ENCODE measurements at places on chromosomes 5 and 9.

GRCh38 chr5:17898766-17899165 lies 264.5 kb downstream of the TAF11L14 start:
- no peak for DNase-seq

DNA sequence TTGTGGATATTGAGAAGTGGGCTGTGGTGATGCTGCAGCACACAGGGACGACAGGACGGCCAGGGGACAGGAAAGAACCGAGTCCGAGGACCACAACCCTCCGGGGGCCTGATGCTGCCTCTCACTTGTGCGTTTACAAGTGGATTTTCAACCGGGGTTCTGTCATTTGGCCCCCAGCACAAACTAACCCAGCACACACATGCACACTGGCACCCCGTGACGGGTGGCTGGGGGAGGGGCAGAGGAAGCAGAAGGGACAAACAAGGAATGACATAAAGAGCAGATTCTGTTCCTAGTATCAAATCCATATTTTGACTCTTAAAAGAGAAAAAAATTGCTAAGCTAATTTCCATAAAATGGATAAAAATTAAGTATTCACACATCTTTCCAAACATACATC lies 18.3 kb upstream of the ZFYVE16 start:
- no peak for DNase-seq

DNA sequence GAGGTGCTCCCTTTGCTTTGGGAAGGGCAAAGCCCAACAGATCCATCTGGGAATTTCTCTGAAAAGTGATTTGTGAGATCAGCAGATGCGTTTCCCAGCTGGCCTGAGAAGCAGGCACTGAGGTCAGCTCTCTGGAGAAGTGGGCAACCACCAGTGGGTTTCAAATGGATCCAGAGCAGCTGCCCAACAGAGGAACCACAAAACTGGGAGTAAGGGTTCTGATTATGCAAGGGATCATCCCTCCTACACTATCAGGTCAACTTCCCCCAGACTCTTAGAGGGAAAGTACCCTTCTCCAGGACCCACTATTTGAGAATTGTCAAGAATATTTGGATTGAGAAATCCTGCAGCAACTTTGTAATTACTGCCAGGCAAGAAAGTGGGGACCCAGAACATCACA lies 21.7 kb downstream of the CCL28 start:
- no peak for DNase-seq

DNA sequence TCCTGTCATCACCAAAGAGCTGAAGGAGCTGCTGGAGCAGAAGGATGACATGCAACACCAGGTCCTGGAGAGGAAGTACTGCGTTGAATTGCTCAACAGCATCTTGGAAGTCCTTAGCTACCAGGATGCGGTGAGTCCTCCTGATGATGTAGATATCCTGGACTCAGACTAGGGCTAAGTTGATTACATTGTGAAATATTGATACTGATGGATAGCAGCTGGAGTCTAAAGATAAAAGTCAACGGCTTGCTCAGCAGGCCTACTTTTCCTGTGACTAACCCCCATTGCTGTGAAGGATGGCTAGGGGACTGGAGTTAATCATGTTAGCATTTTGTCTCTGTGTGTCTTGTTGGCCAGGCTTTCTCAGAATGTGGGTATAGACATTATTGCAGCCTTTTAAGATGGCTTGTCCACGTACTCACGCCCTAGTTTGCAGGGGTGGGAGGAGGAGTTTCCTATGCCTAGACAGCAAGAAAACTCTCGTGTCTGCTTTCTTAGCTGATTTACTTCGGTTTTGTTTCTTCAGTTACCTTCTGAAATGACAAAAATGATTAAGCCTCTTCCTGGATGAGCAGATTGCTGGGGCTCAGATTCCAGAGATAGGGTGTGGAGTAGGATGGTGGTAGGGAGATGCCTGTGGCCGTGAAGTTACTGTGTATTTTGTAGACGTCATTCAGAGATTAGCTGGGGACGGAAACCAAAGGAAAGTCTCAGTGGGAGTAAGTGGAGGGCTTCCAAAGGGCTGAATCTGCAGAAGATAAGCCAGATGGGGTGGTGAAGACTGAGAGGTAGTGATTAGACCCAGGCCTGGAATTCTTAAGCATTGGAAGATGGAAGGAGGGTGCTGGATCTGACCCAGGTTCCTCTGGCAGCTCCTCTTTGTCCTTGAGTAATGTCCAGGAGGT lies 166.3 kb downstream of the DOCK2 start:
- no peak for DNase-seq

- DNase-seq, result peak; percentile 39
These were observed 851 bp downstream of the NACC2 start for GRCh38 chr9:136093995-136094881.

- no peak for DNase-seq
These were observed 65.1 kb downstream of the BASP1 start for GRCh38 chr5:17282283-17283120.

DNA sequence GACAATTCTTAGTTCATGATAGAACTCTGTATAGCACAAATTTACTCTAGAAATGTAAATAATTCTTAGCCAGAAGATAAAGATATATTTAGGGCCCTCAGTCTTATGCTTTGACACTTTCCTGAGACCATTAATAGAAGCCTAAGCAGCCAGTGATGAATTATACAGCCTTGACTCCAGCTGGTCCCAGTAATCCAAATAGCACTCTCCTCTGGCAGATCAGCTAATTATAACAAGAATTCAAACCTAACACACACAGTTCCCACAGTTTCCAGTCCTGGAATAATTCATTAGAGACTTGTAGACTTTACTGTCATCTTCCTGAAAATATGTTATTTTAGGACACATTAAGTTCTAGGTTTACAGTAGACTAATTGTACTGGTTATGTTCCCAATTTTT lies 50.4 kb downstream of the SHOC1 start:
- DNase-seq, result no peak

GRCh38 chr9:120741701-120742100 lies 27.4 kb upstream of the MEGF9 start:
- DNase-seq, result no peak

GRCh38 chr5:171336521-171337209 lies 27.6 kb downstream of the TLX3 start:
- DNase-seq, result no peak

DNA sequence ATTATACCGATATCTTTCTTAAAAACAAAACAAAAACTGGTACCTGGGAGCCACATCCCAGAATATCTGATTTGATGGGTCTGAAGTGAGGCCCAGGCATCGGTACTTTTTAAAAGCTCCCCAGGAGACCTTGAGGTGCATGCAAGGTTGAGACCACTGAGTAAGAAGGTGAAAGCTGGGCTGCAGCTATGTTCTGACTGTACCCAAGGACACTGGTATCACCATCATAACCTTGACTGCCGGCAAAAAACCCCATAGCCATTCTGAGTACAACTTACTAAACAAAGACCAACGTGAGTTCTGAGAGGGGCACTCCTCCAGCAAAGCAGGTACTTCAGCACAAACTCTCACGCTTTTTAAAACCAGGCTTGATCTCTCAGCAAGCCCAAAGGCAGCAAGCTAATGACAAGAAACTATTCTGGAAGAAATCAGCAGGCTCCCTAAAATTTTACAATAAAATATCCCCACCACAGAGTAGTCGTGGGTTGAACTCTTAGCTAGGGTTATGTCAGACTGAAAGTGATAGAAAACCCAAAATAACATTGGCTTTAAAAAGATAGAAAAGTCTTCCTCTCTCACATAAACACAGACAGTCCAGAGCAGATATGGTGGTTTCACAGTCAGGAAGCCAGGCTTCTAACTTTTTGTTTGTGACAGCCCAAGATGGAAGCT lies 263.9 kb downstream of the SAXO1 start:
- no peak for DNase-seq

DNA sequence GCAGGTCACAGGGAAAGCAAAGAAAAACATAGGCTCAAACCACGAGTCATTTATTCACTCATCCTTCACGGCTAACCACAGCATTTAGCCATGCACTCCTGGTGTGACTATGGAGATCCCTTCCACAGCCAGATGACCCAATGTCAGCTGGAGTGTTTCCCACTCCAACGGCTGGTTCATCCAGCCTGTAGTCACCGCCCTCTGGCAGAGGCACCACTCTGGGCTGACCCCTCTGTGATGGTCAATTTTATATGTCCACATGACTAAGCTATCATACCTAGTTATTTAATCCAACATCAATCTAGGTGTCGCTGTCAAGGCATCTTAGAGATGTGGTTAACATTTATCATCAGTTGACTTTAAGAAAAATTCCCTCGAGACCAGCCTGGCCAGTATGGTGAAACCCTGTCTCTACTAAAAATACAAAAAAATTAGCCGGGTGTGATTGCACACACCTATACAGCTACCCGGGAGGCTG lies 9.5 kb upstream of the PHF19 start:
- DNase-seq, result no peak

GRCh38 chr9:17938035-17938655 lies 359.3 kb downstream of the SH3GL2 start:
- no peak for DNase-seq

DNA sequence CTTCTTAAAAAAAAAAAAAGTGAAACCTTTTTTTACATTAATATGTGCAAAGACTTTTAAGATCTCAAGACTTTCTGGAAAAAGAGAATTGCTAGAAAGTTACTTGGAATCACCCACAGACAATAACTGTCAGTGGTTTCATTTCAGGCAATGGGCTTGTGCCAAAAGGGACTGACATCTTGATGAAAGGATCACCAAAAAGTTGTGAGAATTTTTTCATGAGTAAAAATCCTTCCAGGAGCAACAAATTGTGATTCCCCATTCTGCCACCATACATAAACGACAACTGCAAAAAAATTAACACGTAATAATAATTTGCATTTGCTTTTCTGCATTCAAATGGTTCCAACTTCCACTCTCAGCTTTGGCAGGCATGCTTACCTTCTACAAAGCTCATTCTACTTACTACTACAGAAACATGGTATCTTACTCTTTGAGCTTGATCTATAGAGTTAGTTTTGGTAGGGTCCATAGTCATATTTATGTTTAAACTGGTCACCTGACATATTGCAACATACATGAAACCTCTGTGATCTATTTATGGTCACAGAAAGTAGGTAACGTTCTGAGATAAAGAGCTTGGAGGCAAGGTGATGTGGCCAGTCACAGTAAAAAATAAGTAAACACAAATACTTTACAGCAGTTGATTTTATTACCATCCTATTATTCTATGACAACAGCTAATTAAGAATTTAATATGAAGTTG lies 3.0 kb downstream of the NREP start:
- DNase-seq, result no peak

DNA sequence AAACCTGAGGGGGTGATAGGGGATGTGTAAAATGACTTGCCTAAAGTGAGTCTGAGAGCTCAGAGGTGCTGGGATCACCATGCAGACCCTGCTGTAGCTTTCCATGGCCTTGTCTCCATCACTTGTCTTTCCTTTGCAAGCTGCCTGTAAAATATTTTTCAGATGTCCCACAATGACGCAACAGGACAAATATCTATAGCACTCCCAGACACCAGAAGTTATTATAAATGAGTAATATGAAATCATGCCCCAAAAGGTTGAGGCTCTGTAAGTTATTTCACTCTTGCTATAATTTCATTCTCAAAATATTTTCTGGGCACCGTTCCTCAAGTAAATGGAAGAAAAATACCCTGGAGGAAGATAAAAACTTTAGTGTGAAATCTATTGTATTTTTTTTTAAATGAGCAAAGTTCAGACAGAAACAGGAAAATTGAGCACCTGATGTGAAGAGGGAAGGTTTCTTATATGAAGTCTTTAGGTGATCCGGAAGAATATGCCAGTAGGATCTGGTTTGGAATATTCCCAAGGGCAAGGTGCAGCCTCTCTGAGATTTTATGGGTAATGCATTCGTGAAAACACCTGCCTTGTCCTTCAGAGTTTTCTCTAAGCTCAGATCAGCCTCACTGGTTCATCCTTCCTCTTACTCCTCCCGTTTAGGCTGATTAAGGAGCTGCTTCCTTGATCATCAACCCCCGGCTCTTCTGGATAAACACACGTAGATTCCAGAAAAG lies 138.3 kb upstream of the DMAC1 start:
- no peak for DNase-seq

GRCh38 chr9:10071579-10071978 lies 541.2 kb downstream of the PTPRD start:
- no peak for DNase-seq

- DNase-seq, result no peak
These were observed 367.5 kb downstream of the KDM4C start for GRCh38 chr9:7125231-7125630.

GRCh38 chr5:73974871-73975360 lies 348.9 kb downstream of the ARHGEF28 start:
- no peak for DNase-seq

GRCh38 chr9:134550584-134550983 lies 91.0 kb upstream of the COL5A1 start:
- no peak for DNase-seq

DNA sequence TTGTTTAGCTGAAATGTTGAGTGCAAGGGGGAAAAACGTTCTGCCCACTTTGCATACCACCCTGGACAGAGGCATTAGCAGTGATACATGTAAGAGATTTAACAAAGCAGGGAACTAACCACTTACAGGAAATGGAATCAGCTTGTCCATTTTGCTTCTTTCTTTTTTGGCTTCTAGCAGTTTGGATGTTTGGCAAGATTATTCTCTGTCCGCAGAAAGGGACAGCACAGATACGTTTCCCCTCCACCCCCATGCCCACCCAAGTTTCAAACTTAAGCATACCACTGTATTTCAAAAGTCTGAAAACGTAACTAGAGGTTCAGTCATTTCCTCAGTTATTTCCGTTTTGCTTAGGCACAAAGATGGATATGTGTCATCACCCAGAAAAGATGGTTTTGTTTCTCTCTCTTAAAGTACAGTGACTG lies 118.4 kb downstream of the GDNF start:
- DNase-seq, result no peak

GRCh38 chr5:146130440-146131045 lies 25.2 kb upstream of the PLAC8L1 start:
- DNase-seq, result no peak

DNA sequence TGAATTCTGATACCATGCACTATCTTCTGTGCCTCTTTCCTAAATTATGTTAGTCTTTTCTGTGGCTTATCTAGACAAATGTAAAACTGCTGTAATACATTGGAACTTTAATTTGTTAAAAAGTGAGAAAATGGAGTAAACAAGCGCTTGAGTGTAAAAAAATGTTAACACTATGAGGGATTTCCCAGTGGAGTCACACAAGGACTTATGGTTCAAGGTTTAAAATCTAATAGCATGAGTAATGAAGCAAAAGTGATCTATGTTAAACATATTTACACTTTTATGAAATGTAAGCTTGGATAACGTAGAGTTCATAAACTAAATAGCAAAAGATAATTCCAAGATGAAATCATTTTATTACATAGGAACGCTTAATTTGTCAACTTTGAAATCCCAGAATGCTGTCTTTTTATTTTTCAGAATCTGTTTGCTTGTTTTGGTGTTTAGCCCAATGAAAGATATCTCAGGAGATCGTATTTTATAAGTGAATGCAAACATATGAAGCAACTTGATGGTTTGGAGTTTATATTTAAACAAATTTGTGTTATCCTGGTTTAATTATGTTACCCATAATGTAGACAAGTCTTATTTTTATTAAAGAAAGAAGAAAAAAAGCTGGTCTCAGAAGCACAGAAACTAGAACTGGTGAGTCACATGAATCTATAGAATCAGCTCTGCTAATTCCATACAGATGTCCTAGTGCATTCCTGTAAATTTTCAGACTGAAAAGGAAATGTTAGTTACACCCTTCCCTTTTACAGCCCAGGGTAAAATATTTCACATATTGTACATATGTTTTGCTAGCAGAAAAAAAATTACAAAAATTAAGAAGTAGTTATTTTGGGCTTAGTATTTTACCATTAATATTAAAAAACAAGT lies 34.2 kb upstream of the FBN2 start:
- DNase-seq, result no peak

GRCh38 chr9:84436386-84437109 lies 96.0 kb upstream of the SLC28A3 start:
- no peak for DNase-seq

Data from activated CD4-positive, alpha-beta T cell treated with anti-CD3 and anti-CD28 coated beads, Interleukin-2, amount 50 U/mL, for 24 hours (primary cell).